HFFc6 (cell line): ENCODE measurements at places on chromosomes 1 and 21.

DNA sequence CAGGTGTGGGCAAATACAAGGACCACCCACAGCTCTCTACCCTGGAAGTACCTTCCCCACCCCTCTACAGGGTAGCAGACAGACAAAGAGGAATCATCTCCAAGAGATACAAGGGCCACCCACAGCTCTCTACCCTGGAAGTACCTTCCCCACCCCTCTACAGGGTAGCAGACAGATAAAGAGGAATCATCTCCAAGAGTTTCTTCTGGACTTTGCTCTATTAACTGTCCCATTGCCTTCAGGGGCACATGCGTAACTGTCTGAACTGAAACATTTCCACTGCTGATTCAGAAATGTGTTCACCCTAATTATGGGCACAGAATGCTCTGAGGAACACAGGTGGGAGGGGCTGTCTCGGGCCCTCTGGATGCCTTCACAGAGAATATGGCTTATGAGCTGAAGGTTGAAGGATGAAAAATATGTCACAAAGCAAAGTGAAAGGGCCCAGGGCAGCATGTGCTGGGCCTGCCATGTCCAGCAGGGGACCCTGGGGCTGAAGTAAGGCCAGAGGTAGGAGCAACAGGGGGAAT lies 43.9 kb downstream of the ZNF281 start:
- DNase-seq, result no peak

DNA sequence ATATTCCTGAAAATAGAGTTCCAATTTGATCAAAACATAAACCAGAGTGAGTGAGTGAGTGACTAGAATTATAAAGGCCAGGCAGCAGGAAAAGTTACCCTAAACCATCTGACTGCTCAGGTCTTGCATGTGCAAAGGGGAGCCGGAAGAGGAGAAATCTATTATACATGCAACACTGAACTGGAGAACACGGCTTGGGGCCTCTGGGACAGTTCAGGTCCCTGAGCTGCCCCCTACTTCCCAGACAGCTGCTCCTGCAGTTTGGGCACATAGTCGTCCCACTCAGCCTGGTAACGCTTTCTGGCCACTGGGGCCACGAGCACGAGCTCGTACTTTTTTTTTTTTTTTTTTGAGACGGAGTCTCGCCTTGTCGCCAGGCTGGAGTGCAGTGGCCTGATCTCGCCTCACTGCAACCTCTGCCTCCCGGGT lies 40.1 kb downstream of the PTPRC start:
- DNase-seq, result no peak

DNA sequence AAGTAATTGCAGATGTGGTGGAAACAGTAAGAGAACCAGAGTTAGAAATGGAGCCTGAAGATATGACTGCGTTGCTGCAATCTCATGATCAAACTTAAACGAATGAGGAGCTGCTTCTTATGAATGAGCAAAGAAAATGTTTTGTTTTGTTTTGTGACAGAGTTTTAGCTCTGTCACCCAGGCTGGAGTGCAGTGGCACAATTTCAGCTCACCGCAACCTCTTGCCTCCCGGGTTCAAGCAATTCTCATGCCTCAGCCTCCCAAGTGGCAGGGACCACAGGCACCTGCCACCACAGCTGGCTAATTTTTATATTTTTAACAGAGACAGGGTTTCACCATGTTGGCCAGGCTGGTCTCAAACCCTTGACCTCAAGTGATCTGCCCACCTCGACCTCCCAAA lies 53.3 kb upstream of the NFASC start:
- DNase-seq, result no peak

DNA sequence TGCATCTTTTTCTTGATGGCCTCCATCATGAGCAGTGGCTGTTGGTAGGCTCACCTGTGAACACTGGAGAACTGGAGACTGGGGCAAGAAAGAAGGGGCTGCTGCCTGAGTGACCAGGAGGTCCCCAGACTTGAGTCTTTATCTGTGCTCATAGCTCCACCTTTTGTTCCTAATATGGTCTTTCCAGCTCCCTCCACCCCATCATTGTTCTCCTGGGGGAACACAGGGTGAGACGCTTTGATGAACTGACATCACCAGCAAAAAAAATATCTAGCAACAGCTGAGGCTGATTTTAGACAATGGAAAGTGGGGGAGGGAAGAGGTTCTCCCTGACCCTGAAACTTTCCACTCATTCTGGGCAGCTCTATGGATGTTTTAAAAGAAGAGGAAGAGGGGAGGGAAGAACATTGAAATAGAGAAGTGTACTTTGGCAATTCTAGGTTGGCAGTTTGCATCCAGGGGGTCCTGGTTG lies at the start of gene TPM3:
Gene TPM3 (minus strand): TSS at position 111 of the 472 bp plus-strand sequence. CDS start 82 bp downstream, at position 29.
- DNase-seq, result no peak

DNA sequence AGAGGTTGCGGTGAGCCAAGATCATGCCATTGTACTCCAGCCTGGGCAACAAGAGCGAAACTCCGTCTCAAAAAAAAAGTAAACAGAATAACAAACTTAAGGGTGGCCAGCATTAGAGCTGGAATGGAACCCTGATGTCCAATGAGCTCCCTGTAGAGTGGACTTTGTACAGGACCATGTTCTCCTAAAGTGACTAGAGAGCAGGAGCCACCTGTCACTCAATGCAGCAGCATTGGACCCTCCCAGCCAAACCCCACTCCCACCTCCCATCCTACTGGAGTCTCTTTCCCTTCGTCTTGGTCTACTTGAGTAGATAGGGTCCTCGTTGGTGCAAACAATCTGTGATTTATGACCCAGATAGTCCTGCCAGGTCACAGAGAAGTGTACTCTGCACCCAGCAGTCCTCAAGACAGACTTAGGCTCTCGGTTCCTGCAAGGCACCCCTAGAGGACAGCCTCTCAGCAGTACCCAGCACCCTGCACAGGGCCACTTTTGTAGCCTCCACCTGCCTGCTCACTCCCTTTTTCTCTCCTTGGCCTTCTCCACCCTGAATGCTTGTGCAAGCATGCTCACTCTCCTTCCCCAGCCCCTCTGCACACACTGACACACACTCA lies 69.2 kb upstream of the ZNF281 start:
- no peak for DNase-seq

DNA sequence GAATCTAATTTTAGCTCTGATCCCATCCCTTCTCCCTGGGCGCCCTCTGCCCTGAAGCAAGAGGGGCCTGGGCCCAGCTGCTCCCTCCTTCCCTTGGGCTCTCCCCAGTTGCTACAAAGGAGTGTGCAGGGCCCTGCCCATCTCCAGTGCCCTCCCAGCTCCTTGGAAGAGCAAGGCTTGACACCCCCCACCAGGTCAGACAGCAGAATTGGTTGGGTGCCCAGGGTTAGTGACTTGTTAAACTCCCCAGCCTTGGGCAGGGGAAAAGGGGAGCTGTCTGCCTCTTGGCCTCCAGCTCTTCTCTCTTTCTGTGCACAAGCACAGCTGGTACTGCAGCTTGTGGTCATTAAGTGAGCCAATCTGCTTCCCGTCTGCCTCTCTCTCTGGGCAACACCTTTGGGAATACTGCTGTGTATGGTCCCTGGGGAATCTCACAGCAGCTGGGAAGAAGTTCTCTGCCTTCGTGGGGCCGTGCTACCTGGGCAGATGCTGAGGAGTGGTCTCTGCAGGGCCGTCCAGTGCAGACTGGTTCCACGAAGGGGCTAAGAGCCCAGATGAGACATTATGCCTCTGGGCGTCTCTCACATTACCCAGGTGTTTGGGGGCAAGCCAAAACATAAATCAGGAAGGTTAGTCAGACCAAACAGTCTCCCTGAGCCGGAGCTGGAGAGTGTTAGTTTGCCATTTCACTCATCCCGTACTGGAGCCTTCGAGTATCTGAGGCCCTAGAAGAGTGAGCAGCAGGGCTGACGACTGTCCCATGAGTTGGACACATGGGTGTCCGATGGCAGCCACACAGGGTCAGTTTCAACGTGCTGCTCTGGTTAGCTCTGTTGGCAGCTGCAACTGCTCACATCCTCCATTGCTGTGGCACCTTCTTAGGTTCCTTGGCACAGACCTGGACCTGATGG lies 37.3 kb downstream of the TMEM53 start:
- no peak for DNase-seq

- DNase-seq, result no peak
Measured at GRCh38 chr1:11331036-11331944, 58.3 kb downstream of the UBIAD1 start.

- no peak for DNase-seq
Measured at GRCh38 chr1:101119289-101119688, 93.7 kb upstream of the DPH5 start.

DNA sequence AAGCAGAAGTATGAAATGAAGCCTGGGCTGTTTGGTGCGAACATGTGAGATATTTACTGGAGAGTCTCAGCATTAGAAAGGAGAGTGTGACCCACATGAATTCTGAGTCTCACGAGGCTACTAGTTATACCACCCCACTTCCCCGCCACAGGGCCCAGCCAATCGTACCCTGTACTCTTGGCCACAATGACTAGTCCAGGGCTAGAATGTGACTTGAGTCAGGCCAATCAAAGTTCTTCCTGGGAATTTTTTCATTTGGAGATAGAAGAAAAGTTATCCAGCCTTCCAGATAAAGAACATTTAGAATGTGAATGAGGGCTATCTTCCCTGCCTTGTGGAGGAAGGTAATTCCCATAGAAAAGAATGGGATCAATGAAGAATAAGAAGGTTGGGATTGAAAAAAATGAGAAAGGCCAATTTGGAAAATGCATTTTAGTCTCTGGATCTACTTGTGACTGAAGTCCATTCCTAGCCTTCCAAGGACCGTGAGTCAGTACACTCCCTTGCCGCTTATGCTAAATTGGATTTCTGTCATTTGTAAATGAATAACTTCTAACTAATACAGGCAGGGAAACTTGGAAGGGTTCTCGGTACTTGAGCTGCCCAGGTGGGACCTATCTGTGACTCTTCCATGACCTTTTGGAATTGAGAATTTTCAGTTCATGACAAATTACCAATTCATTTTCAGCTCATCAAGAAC lies 12.3 kb upstream of the RIMKLA start:
- no peak for DNase-seq

- DNase-seq, result no peak
Measured at GRCh38 chr1:236700903-236701302, 14.6 kb downstream of the ACTN2 start.

GRCh38 chr1:216314379-216315095 lies 108.7 kb downstream of the USH2A start:
- DNase-seq, result no peak

DNA sequence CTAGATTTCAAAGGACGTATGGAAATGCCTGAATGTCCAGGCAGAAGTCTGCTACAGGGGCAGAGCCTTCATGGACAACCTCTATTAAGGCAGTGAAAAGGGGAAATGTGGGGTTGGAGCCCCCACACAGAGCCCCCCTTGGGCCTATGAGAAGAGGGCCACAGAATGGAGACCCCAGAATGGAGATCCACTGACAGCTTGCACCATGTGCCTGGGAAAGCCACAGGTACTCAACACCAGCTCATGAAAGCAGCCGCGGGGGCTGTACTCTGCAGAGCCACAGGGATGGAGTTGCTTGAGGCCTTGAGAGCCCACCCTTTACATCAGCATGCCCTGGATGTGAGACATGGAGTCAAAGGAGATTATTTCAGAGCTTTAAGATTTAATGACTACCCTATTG lies 108.7 kb downstream of the DMRTB1 start:
- DNase-seq, result no peak

DNA sequence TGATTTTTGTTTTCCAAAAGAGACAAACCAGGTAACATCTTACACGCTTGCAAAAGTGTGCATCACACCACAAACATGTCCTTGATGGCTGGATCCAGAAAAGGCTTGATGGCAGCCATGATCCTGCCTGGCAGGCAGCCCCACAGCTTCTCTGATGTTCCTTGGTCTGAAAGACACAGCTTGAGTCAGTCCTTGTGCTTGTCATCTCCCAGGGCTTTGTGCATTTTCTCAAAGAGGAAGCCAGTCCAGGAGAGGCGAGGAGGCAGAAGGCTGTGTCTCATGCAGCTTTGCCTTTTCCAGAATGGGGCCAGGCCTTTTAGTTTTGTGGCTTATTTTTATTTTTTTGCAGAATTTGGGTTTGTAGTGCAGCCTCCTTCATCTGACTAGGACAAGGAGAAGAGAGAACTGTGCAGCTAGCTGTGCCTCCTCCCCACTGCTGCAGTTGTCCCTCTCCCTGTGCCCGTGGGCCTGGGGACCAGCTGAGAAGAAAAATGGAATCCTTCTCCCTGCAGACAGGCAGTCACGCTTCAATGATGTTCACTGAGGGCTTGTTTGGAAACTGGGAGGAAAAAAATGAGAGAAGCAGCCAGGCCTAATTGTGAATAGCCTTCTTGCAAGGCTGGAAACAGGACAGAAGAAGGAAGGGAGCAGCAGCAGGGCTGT lies 7.4 kb downstream of the FNDC5 start:
- DNase-seq, result no peak

GRCh38 chr1:201739080-201739479 lies 89.9 kb upstream of the IPO9 start:
- no peak for DNase-seq

- peak; percentile 96 for DNase-seq
Measured at GRCh38 chr1:183841950-183842794, 37.3 kb downstream of the RGL1 start.

GRCh38 chr1:57250021-57250420 lies 173.8 kb downstream of the DAB1 start:
- DNase-seq, result no peak

- no peak for DNase-seq
Measured at GRCh38 chr1:248860007-248860406, 1.1 kb upstream of the ZNF692 start.

- DNase-seq, result no peak
Measured at GRCh38 chr21:46120301-46121285, 22.7 kb downstream of the COL6A2 start.

- DNase-seq, result no peak
Measured at GRCh38 chr1:52706941-52707926, 9.1 kb upstream of the COA7 start.

- no peak for DNase-seq
Measured at GRCh38 chr1:98766255-98766654, 104.7 kb downstream of the SNX7 start.

- DNase-seq, result no peak
Measured at GRCh38 chr21:29265690-29266479, 32.8 kb upstream of the BACH1 start.

DNA sequence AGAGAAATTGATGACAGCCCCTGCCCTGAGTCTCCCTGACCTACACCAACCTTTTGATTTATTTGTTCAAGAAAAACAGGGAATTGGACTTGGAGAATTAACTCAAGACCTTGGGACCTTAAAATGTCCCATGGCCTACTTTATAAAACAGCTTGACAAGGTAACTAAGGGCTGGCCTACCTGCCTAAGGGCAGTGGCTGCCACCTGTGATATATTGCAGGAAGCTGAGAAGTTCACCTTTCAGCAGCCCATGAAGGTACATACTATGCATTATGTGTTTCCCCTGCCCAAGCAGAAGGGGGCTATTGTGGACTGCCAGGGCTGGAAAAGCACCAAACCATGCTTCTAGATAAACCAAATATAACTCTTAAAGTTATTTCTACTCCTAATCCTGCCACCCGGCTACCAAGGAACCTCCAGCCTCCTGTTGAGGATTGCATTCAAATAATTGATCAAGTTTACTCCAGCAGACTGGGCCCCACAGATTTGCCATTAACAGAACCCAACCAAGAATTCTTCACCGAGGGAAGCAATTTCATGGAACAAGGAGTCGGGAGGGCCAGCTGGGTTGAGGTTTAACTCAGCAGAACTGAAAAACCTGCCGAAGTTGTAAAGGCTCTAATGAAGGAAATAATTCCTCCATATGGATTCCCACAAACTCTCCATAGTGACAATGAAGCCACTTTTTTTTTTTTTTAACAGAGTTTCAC lies 28.2 kb downstream of the LACTBL1 start:
- no peak for DNase-seq

- no peak for DNase-seq
Measured at GRCh38 chr1:39124282-39124681, 80.2 kb upstream of the MACF1 start.
